ENCODE measurements at places on chromosomes 5 and 9.

DNA sequence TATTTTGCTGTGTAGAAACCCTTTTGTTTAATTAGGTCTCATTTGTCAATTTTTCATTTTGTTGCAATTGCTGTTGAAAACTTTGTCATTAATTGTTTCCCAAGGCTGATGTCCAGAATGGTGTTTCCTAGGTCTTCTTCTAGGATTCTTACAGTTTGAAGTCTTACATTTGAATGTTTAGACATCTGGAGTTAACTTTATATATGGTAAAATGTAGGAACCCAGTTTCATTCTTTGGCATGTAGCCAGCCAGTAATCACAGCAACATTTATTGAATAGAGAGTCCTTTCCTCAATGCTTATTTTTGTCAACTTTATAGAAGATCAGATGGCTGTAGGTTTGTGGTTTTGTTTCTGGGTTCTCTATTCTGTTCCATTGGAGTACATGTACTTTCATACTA is 1290.8 kb upstream of the CDH9 start:
- DNase-seq = no peak

- peak; percentile 47 for DNase-seq
Observed at GRCh38 chr9:108191065-108191464, 664.7 kb downstream of the ACTL7B start.

GRCh38 chr9:131642496-131643083 is 97.3 kb downstream of the PRRT1B start:
- DNase-seq = no peak

GRCh38 chr9:37992924-37993349 is 76.1 kb downstream of the SHB start:
- no peak for DNase-seq

DNA sequence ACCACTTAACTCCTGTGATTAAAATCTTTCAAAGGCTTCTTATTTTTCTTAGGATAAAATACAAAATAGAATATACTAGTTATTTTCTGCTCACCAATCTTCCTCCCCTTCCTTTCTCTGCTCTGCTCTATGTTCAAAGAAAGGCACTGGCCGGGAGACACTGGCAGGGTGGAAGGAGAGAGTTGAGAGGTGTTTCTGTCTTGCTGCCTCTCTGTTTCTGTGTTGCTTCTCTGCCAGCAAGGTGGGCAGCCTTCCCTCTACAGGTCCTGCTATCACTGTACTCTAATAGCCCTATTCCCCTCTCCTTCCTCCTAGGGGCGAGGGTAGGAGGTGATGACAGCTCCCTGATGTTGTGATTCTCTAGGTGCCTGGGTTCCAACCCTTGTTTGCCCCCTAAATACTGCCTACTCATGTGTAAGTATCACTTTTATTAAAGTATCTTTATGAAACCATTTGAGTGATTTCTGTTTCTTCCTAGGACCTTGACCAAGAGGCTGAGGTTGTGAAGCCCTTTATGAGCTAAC is 515.1 kb downstream of the TLE4 start:
- DNase-seq = no peak

DNA sequence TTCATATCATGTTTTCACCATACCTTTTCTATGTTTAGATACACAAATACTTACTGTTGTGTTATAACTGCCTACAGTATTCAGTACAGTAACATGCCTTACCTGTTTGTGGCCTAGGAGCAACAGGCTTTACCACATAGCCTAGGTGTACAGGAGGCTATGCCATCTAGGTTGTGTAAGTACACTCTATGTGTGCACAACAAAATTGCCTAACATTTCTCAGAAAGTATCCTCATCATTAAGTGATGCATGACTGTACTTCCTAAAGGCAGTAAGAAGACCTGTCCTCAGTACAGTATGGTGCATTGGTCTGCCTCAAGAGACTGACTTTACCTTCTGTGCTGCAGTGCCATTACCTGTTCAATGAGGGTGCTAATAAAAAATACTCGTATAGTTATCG is 7.9 kb downstream of the TXN start:
- no peak for DNase-seq

- no peak for DNase-seq
Observed at GRCh38 chr9:70031141-70031545, 12.5 kb upstream of the MAMDC2 start.

DNA sequence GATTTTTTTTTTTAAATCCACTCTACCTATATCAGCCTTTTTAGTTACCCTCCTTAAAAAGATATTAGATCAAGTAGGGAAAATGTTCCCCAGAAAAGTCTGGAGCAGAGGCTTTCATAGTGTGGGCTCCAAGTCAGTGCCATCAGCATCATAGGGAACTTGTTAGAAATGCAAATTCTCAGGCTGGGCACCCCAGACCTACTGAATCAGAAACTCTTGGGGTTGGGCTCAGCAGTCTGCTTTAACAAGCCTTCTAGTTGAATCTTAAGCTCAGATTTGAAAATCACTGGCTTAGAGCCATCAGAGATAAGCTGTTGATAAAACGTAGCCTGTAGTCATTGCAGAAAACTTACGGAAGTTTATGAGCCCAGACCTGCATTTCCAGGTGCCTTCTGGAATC is 140.1 kb downstream of the TMEM38B start:
- no peak for DNase-seq

DNA sequence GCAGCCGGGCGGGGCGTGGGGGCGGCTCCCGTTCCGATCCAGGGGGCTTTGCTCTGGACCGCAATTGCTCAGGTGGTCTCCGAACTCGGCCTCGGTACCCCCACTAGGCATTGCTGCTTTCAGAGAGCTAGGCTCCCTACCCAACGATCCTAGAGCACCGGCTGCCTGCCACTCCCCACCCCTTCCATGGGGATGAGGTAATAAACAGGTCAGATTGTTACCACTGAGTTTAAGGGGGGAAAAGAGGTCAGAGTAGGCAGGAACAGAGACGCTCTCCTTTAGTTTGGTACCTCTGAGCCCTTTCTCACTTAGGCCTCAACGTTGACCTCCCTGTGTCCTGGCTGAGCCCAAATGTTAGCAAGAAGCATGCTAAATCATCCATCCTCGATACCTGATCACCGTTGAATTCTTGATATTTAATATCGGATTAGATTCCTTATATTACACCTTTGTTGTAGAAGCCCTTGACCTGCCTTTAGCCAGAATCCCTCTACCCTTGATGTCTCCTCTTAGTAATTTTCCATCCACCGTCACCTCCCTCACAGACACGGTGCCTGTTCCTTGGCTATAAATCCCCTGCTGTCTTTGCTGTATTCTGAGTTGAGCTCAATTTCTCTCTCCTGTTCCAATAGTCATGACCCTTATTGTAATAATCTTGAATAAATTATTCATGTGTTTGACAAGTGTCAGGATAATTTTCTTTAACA is 588 bp upstream of the PLPP1 start:
- DNase-seq = no peak

DNA sequence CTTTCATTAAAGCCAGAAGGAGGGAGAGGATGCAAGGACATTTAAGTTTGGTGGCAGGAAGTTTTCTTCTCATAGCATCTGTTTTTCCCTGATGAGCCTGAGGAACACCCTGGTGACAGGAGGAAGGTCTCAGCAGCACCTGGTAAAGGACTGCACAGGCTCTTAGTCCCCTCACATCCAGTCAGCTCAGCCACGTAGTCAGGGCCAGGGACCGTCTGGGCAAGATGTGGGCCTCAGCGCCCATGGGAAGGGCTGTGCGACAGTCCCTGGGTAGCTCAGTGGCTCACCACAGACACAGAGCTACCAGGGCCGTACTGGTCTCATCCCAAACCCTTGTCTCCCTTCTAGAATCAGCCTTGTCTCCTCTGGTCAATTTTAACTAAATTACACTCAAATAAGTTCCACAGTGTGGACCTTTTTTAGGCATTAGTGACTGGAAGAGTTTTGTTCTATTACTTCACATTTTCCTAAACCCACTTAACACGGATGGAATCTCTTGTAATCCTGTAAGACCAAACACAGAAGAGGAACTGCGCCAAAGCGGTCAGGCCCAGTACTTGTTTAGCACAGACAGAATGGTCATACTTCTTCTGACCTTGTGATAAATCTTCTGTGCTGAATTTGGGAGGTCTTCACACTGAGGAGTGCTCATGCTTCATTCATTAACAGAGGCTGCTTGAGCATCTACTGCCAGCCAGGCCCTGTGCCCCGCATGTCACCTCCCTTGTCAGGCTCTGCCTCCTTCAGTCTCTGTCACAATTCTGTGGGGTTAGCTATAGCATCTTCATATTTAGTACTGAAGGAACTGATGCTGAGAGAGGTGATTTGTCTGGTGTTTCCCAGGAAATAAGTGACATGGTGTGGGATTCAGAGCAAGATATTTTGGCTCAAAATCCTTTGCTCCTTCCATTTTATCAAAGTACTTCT is 91.4 kb downstream of the ANGPTL2 start:
- no peak for DNase-seq

GRCh38 chr5:163509291-163509951 is 4.0 kb downstream of the MAT2B start:
- DNase-seq = no peak

DNA sequence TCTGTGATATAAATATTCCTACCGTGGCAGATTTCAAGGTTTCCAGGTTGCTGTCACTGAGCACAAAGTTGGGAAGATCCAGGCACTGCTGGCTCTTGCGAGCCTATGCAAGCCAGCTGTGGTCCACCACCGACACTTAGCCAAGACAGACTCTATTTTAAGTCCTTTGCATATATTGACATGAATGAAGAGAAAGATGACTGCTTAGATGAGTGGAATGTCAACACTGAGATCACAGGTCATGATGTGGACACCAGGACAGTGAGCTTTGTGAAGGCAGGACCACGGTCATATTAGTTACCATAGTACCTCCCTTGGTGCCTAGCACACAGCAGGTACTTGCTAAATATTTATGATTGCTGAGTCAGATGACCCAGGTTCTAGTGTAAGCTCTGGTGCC is 217.0 kb downstream of the PAPPA start:
- DNase-seq = no peak

DNA sequence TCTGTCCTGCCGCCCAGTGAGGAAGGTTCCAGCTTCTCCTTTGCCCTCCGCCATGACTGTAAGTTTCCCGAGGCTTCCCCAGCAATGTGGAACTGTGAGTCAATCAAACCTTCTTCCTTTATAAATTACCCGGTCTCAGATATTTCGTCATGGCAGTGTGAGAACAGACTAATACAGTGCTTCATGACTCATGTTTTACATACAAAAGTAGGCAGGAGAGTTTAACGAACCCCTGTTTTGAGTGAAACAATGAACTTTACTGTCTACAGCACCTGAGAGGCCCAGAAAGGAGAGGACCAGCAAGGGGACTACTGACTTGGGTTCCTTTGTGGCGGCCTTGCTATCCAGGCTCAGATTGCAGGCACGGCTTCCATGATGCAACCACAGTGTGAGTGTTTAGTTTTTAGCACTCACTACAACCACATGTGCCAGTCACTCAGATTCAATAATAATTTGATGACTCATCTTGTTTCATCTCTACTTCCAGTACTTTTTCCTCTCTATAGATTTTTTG is 139.1 kb upstream of the CLINT1 start:
- DNase-seq = peak; percentile 18

DNA sequence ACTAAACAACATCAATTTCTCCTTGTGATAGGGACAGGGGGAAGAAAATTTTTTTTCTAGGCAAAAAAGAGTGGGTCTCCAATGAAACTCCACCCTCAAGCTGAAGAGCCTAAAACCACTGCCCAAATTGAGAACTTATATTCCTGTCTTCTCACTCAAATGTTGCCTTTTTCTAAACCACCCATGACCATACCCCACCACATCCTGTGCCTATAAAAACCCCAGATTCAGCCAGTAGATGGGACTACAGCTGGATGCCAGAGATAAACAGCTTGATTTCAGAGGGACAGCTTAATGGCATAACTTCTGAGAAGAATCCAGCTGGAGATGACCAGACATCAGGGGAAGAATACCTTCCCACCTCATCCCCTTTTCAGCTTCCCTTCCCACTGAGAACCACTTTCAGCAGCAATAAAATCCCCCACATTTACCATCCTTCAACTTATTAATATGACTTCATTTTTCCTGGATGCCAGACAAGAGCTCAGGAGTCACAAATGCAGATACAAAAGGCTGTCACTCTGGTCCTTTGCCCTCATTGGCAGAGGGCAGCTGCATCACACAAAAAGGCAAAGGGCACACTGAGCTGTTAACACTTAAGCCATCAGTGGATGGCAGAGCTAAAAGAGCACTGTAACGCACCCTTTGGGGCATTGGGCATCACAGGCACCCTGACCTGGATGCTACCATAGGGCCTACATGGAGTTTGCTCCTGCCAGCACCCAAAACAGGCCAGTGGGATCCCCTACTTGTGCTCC is 972.5 kb upstream of the CTNND2 start:
- DNase-seq = no peak

DNA sequence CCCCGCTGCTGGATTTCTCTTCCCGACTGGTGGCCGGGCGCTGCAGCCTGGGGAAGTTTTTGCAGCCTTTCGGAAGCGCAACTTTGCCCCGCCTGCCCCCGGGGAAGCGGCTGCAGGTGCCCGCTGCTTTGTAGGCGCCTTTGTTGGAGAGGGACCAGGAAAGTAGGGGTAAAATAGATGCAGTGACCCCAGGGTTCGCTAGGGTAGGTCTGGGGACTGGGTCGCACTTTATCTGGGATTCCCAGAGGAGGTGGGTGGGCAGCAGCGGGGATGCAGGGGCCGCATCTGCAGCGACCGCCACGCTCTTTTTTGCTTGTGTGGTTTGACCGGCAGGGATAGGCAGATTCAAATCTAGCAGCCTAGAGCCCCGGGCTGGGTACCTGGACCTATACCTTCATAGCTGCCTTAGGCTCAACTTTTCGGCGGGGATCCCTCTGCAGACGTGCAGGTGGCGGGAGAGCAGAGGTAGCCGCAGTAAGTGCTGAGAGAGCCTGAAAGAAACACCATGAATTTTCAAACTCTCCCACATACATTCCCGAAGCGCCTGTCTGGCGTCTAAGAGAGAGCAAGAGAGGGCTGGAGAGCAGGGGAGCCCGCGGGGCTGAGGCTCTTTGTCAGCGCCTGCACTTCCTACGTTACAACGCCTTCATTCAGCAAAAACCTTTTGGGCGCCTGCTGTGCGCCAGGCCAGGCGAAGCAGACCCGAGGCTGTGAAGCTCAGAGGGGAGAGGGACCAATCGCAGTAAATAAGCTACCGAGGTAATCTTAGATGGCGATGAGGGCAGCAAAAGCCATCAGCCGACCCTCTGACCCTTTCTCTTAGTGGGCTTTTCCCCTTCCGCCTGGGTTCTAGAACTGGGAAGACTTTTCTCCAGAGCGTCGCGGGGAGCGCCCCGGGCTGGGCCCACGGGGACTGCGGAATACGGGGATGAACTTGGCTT is 642 bp downstream of the SV2C start:
- DNase-seq = no peak

DNA sequence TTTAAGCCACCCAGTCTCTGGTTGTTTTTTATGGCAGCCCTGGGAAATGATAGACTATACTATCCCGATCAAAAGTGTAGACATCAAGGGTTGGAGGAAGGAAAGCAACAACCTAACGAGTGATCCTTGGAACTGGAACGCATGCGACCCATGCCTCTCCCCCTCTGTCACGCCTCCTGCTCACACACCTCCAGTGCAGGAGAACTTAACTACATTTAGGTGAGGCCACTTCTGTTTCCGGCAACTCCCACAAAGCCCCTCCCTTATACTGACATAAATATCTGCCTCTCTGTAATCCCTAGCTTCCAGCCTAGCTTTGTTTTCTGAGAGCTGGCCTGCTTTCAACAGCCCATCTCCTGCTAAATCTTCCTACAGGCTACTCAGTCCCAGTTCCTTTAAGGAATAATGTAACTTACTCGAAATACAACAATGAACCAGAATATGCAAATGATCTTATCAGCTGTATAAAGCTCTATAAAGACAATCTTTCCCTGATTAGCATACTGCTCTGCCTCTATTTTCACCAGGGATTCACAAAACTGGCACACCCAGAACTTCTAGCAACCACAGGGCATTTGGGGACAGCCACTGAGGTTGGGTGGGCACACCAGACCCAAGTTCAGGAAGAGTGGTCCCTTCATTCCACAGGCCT is 73.9 kb downstream of the GABBR2 start:
- no peak for DNase-seq

Data from CD4-positive, alpha-beta T cell treated with Interleukin-15 for 1 hour (primary cell).